ENCODE measurements at places on chromosomes 12 and 14.

DNA sequence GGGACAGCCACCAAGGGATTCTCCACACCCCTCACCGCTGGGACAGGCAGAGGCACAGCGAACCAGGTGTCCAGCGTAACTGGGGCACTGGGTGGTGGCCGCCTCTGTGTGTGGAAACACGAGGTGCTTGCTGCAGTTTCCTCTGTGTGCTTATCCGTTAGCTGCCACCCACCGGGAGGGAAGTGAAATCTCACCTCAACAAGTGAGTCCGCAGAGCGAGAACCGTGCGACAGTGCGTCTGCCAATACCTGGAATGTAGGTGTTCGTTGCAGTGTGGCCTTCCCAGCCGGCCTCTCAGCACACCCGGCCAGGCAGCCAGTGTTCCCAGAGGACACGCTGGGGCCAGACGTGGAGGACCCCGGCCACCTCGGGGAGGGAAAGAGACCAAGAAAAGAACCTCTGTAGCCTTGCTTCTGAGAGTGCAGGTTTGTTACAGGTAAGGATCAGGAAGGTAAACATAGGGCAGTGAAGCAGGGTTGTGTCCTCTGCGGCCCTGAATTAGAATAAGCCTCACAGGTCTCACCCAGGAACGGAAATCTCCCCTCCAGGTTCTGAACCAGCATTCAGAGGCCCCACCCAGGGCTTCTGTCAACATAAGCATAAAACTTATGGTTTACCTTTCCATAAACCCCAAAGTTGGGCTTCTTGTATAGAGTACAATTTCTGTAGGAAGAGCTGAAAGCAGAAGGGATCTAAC, 1.5 kb downstream of the BCL2L14 start:
- DNase-seq: no peak

GRCh38 chr12:75979181-75979580, 52.4 kb downstream of the PHLDA1 start:
- no peak for DNase-seq

DNA sequence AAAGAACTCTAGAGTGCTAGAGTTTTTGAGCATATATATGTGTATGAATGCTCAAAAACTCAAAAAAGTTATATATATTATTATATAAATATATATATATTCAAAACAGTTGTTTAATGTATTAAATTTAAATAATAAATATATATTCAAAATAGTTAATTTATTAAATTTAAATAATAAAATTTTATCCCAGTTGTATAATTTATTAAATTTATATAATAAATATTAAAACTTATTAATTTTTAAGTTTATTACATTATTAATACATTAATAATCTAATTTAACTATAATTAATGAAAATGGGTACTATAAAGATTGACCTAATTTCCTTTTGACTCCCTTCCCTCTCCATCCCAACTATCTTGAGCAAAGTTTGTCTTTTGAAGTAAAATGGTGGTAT, 97.8 kb downstream of the RERG start:
- DNase-seq: no peak

DNA sequence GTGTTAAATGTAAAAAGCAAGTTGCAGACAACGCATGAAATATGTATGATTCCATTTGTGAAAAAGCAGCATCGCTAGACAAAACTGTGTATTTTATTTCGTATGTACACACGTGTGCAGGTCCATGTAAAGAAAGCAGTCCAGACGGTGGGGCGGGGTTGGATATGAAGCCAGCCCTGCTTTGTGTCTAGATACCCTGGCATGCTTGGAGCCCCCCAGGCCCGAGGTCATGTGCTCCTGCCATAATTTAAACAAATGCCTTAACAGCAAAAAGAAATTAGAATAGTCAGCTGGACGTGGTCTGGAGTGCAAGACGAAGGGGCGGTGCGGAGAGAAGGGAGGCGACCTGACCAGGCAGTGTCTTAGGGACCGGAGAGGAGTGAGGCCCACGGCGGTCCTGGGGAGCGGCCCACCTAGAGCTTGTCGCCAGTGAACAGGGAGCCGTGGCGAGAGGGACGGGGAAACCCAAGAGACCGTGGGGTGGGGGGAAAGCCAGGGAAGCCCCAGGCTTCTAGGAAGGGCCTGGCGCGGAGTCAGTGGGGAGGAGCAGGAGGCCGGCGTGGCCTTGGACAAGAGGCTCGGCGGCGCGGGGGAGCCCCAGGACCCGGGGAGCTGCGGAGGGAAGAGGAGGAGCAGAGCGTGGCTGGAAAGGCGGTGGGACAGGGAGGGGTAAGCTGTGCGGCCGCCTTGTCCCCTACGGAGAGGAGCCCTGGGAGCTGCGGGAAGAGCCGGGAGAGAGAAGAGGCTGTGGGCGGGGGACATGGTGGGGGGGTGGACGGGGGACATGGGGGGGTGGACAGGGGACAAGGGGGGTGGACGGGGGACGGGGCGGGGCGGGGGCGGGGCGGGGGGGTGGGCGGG, 118.5 kb upstream of the C14orf180 start:
- DNase-seq: no peak

- DNase-seq: no peak
Measured at GRCh38 chr12:116343331-116343884, 65.9 kb upstream of the MED13L start.

- no peak for DNase-seq
Measured at GRCh38 chr12:131242741-131243496, 289.2 kb downstream of the ADGRD1 start.

DNA sequence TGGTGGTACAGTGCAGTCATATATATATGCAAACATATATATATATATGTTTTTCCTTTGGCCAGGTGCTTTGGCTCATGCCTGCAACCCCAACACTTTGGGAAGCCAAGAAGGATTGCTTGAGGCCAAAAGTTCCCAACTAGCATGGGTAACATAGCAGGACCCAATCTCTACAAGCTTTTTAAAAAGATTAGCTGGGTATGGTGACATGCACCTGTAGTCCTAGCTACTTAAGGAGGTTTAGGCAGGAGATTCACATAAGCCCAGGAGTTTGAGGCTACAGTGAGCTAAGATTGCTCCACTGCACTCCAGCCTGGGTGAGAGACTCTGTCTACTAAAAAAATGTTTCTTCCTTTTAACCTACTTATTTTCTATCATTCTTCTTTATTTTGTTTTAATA, 10.2 kb downstream of the PZP start:
- no peak for DNase-seq

GRCh38 chr12:131990066-131990979, 40.6 kb downstream of the EP400 start:
- DNase-seq: no peak

DNA sequence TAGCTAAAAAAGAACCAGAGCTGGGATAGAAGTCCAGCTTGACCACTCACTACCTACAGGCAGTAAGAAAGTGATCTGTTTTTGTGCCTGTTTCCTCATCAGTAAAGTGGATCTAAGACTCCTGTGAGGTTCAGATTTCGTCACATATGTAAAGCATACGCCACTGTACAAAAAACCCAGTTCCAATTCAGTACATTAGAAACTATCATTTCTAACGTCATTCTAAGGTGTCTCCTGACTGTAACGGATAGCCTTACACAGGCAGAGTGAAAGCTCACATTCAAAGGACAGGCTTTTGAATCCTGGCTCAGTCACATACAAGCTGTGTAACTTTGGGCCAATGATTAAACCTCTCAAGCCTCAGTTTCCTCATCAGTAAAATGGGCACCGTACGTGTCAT, 3.5 kb downstream of the SLC15A4 start:
- DNase-seq: no peak

GRCh38 chr14:73753887-73754795, 40.0 kb upstream of the PNMA1 start:
- DNase-seq: no peak

GRCh38 chr12:3019005-3019680, 58.0 kb upstream of the TSPAN9 start:
- no peak for DNase-seq

DNA sequence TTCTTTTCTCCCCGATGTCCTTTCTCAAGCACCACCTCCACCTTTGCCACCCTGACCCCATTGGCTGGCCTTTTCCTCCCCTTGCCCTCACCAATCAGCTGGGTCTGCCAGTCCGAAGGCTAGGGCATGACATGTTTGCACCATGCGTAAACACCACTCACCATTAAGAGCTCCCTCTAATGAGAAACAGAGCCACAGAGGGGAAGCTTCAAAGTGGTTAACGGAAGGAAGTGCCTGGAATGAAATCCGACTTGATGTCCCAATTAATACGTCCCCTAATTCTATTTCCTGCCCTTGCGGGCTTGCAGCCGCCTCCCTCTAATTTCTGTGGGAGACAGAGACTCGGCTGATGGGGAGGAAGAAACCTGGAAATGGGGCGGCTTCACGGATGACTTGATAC, 318.5 kb upstream of the TBX3 start:
- DNase-seq: no peak

DNA sequence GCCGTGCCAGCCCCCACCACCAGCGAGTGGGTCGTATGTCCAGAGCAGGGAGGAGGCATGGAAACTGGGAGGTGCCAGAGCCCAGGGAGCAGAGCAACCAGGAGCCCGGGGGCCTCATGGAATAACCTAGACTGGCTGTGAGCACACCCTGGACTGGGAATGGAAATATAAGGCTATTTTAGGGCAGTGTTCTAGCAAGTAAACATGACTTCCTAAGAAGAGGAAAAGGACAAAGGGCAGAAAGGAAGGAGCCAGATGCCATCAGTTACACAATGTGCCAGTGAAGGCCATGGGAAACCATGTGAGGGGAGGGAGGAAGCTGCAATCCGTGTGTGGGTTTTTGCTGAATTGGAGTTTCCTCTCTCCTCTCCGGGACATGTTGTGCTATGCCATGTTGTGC, 18.7 kb upstream of the CPM start:
- no peak for DNase-seq

DNA sequence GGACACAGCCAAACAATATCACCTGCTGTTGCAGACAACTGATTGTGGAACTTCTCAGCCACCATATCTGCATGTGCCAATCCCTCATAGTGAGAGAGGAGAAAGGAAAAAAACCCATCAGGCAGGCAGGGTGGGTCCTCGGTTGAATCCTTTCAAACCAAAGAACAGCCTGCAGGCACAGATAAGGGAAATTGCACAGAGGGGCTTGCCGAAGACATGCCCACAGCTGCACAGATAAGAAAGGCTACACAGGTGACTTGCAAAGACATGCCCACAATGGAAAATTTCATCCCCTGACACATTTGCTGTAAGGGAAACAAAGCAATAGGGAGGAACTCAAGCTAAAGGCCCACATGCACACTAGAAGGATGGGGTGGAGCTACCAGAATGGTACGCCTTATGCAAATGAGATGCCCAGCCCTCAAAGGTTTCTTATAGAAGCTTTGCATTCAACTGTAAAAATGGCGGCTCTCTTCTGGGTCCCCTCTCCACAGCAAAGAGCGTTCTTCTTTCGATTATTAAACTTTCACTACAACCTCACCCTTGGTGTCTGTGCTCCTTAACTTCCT, 170.0 kb upstream of the TMPO start:
- DNase-seq: no peak

DNA sequence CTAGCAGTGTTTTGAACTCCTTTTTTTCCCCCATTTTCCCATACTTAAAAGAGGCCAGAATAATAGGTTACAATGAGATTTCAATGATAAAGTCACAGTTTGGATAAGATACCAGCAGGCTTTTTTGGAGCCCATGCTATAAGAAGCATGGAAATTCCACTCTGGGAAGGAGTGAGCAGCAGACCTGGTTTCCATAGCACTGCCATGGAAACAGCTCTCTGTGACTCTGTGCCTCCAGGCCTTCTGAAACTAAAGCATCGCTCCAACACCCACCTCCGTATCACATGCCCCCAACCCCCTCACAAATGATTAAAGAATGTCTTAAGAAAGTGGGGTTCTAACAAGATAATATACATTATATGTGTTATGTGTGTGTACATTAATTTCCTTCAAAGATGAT, 165.0 kb downstream of the GRIN2B start:
- DNase-seq: no peak

- DNase-seq: no peak
Measured at GRCh38 chr14:73393375-73393774, 65.0 kb downstream of the NUMB start.

GRCh38 chr12:123760267-123760938, 1.7 kb upstream of the DNAH10 start:
- no peak for DNase-seq

GRCh38 chr14:74979442-74980397, 23.0 kb upstream of the EIF2B2 start:
- no peak for DNase-seq

GRCh38 chr14:34363733-34364134, 98.3 kb downstream of the SPTSSA start:
- no peak for DNase-seq

DNA sequence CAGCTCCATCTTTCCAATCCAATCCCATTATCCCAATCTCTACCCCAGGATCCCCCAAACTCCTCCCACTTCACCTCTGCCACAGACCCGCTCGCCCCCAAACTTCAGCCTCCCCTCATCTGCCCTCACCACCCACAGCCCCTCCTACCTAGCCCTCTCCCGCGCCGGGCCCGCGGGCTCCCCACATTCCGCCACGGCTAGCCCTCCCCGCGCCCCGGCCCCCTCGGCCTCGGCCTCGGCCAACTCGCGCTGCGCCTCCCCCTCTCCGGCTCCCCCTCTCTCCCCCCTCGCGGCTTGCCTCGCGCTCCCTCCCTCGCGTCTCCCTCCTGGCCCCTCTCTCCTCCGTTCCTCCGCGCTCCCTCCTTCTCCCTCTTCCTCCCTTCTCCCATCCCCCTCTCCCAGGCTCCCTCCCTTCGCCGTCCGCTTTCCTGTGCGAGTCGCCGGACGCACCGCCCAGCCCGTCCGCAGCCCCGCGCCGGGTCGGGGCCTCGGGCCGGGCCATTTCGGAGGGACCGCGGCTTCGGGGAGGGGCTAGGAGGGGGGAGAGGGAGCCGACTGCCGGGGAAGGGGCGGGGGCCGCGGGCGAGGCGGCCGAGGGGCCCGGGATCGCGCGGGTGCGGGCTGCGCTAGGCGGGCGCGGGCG, at the start of gene ATN1:
Gene ATN1 (plus strand): TSS at position 581 of the 643 bp plus-strand sequence. CDS start 6,043 bp downstream, outside the sequence.
- peak; percentile 41 for DNase-seq

GRCh38 chr12:69698769-69699540, at the start of gene BEST3:
Gene BEST3, minus strand, starts transcription at chr12:69699303. Its CDS starts 1,505 bp downstream, at chr12:69697798.
- no peak for DNase-seq

GRCh38 chr12:67531051-67531450, 117.5 kb upstream of the DYRK2 start:
- no peak for DNase-seq

DNA sequence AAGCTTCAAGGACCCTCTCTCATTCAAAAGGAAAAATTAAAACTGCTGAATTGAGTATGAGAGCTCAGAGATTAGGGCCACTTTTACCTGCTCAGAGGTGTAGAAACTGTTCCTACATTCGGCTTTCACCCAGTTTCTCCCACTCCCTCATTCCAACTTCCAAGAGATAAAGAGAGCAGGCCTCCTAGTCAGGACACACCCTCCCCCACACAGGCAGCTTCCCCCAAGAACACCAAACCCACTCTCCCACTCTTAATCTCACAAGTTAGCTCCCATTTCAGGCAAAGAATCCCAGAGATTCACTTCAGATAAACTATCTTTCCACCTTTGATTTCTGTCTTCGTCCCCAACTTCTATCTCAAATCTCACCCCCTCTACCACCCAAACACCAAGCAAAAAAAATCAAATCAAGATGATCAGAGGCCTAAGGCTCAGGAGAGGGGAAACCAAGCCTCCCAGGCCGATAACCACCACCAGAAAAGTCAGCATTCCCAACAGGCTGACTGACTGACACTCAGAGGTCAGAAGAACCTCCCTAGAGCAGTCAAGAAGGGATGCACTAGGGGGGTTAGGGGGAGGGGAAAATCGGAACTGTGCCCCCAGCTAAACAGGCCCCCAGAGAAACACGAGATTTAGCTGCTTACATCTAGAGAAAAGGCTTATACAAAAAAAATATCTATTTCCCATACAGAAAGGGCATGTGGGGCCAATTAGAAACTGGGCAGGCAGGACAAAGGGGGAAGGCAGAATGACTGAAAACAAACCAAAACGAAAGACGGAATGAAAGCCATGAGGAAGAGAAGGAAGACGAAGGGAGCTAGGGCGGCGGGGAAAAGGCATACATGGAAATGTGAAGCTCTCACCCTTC, 13.2 kb upstream of the CDH24 start:
- no peak for DNase-seq

Data from activated gamma-delta T cell (primary cell).